Keratinocyte (primary cell): ENCODE measurements at places on chromosomes 13 and 19. TPM values are rescaled to one million over a fixed set of nuclear protein-coding genes. Genes with fewer than 3 reads are reported as not detected.

Gene PGLYRP1
- not detected in 3 replicates for polyA plus RNA-seq

Gene FFAR1
- polyA plus RNA-seq: not detected in 3 replicates

Gene VSTM1
- polyA plus RNA-seq: not detected in 3 replicates

- H3K4me1 ChIP-seq: peaks cover 32% of the 10 kb centered on the region
- H3K27ac ChIP-seq: peak overlapping the region; percentile 65
- no peak for DNase-seq
- H3K27me3 ChIP-seq: no peaks in the 10 kb centered on the region
- H3K4me3 ChIP-seq: no peak overlapping the region
Measured at GRCh38 chr19:19403373-19403901, 2.0 kb upstream of the GATAD2A start.

DNA sequence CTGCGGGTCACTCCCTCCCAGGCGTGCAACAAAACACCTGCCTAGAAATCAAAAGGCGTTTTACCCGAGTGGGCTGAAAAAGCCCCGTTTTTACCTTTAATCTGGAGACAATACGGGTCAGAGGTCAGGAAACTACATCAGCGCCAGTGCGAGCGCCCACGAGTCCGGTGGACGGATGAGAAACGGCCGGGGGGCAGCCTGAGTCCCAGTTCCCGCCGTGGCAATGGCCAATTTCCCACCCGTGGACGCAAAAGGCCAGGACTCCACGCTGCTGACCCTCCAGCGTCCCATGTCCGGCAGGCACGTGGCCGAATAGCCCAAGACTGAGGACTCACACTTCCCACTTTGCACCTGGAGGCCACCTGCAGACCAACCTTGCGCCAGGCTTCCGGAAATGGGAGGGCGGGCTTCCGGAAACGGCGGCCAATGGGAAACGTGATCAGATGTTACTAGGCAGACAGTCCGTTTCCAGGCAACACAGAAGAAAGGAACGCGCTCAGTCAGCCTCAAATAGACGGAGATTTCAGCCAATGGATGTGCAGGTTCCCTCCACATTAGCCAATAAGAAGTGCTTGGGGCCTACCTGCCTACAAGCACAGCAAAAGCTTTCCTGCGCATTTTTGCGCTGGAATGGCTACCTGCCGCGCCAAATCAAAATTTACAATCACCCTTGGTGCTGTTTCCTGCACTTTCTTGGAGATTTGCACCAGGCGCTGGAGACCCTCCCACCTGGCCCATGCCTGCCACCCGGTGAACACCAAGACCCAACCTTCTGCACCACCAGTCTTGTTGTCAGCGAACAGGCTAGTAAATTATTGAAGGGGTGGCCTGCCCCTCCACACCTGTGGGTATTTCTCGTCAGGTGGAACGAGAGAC, 47.4 kb downstream of the ZFP14 start:
- H3K27me3 ChIP-seq: no peaks in the 10 kb centered on the region
- peak overlapping the region; percentile 86 for H3K4me3 ChIP-seq
- DNase-seq: peak; percentile 67
- H3K36me3 ChIP-seq: peaks cover 5% of the 10 kb centered on the region

DNA sequence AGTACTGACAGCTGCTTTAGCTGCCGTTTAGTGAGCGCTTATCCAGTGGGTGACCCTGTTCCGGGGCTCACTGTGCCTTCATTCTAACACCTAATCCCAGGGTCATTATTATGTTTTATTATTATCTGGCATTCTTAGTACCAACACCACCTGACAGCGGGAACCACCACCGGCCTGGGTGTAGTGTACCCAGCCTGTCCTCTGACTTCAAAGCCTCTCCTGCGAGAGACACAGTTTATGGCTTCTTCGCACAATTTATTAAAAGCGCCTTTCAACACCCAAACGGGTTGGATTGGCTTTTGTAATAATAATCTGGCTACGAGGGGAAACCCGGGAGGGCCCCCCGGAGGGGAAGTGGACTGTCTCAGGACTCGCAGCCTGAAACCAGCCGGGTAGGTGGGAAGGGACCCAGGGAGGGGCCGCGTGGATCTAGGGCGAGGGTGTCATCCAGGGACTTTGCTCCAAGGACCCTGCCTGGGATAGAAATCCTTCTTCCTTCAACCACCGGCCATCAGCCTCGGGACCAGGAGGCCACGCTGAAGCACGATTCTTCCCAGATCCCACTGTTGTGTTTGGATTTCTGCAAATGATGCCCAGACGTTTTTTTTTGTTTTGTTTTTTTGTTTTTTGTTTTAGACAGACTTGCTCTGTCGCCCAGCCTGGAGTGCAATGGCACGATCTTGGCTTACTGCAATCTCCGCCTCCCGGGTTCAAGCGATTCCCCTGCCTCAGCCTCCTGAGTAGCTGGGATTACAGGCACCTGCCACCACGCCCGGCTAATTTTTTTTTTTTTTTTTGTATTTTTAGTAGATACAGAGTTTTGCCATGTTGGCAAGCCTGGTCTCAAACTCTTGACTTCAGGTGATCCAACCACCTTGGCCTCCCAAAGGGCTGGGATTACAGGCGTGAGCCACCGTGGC, 1.6 kb upstream of the ZBTB7A start:
- no peaks in the 10 kb centered on the region for H3K27me3 ChIP-seq
- no peaks in the 10 kb centered on the region for H3K36me3 ChIP-seq
- H3K4me3 ChIP-seq: no peak overlapping the region
- H3K4me1 ChIP-seq: peaks cover 11% of the 10 kb centered on the region

- H3K4me3 ChIP-seq: no peak overlapping the region
- H3K4me1 ChIP-seq: no peaks in the 10 kb centered on the region
- no peak overlapping the region for H3K27ac ChIP-seq
Measured at GRCh38 chr19:30209617-30210600, 162.3 kb upstream of the ZNF536 start.

- peaks cover 51% of the 10 kb centered on the region for H3K27me3 ChIP-seq
- no peaks in the 10 kb centered on the region for H3K36me3 ChIP-seq
- no peak overlapping the region for H3K4me3 ChIP-seq
Measured at GRCh38 chr19:50488389-50489194, 11.9 kb upstream of the GARIN5A start.

- H3K27ac ChIP-seq: peak overlapping the region; percentile 77
- H3K4me3 ChIP-seq: peak overlapping the region; percentile 61
- no peak for DNase-seq
- H3K36me3 ChIP-seq: peaks cover 7% of the 10 kb centered on the region
- peaks cover 8% of the 10 kb centered on the region for H3K4me1 ChIP-seq
- no peaks in the 10 kb centered on the region for H3K27me3 ChIP-seq
Measured at GRCh38 chr19:751501-752341, 809 bp downstream of the MISP start.

GRCh38 chr13:31755803-31756212, 16.5 kb downstream of the RXFP2 start:
- DNase-seq: no peak
- H3K36me3 ChIP-seq: no peaks in the 10 kb centered on the region
- H3K4me3 ChIP-seq: no peak overlapping the region
- H3K27me3 ChIP-seq: no peaks in the 10 kb centered on the region

DNA sequence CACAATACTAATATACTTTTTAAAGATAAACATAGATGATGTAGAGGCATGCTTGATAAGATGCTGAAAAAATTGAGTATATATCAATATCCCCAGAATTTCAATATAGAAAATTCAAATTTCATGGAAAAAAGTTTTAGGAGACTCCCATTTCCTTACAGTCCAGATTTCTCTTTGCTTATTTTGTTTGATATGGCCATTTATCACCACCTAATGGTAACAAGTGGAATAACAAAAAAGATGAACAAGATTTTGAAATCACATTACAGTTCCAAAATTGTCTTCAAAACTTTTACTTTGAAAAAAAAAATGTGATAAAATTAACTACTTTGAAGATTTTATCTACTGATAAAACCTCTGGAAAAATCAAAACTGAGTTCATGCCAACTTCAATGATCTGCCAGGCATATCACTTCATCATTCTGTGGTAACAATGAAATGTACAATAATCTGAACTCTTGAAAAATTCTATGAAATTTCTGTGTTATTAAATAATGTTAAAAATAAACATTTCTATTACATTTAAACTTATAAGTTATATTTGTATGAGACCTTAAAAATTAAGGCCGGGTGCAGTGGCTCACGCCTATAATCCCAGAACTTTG, 17.5 kb downstream of the MIPEP start:
- H3K4me3 ChIP-seq: no peak overlapping the region
- no peak for DNase-seq
- no peaks in the 10 kb centered on the region for H3K27me3 ChIP-seq
- no peak overlapping the region for H3K27ac ChIP-seq
- peaks cover 29% of the 10 kb centered on the region for H3K4me1 ChIP-seq

- DNase-seq: no peak
- H3K4me1 ChIP-seq: no peaks in the 10 kb centered on the region
- H3K4me3 ChIP-seq: no peak overlapping the region
- H3K27ac ChIP-seq: no peak overlapping the region
- no peaks in the 10 kb centered on the region for H3K36me3 ChIP-seq
Measured at GRCh38 chr13:91773591-91774227, 375.3 kb downstream of the GPC5 start.

GRCh38 chr19:7197119-7197759, 97.0 kb downstream of the INSR start:
- H3K36me3 ChIP-seq: no peaks in the 10 kb centered on the region
- H3K27me3 ChIP-seq: no peaks in the 10 kb centered on the region
- peak overlapping the region; percentile 66 for H3K4me3 ChIP-seq
- peak overlapping the region; percentile 22 for H3K27ac ChIP-seq
- H3K4me1 ChIP-seq: peaks cover 8% of the 10 kb centered on the region
- peak; percentile 76 for DNase-seq
